Muscle of arm (tissue), 14 donors: ENCODE measurements at places on chromosomes 1 and 21. TPM values are rescaled to one million over a fixed set of nuclear protein-coding genes. Genes with fewer than 3 reads are reported as not detected.

- peak; percentile 82 for DNase-seq
These were observed at the start of gene GLRX2 for GRCh38 chr1:193104907-193105820. Gene GLRX2 (minus strand): TSS chr1:193105414. CDS start chr1:193105382, 32 bp downstream.

DNA sequence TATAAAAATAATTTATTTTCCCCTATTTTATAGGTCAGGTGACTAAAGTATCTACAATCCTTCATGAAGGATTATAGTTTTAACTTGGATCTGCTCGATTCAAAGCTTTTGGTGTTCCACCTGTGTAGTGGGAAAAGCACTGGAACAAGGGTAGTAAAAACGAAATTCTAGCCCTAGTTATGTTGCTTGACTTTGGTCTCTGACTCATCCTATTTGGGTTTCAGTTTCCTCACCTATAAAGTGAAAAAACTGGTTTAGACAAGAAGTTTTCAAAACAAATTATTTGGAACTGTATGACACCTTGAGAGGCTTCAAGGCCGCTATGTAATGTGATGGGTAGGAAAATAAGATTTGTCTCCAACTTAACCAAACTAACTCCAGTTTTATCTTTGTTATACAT is 505.2 kb upstream of the ZRANB2 start:
- DNase-seq = no peak

S1PR1 gene
- polyA plus RNA-seq = 13.3 TPM

DNA sequence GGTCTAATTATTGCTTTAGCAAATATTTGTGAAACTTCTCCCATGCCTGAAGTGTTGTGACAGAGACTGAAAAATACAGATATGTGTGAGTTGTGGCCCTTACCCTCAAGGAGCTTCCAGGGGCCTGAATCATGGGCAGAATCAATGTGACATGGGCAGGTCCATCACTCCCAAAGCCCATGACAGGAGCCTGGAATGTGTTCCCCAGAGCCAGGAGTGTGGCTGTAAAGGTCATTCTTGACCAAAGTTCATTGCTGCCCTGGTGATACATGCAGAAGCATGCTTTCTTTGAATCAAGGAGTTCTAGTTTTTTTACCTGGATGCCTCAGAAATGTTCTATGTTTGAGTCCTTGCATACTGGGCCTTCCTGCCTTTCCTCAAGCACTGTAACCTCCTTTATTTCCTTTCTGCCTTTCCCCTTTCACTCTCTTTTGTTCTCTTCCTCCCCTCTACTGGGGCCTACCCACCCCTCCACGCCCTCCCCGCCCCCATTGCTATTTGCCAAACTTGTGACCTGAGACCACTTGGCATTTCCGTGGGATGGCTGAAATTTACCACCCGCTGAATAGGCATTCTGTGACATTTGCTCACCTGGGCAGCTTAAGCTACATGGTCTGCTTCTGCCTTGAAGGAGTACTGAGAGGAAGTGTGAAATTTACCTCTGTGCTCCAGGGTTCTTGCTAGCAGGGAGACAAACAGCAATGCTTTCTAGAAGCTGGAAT is 19.7 kb downstream of the PBX1 start:
- no peak for DNase-seq

- no peak for DNase-seq
These were observed 98.6 kb upstream of the ZNF644 start for GRCh38 chr1:91120421-91120820.

GRCh38 chr1:206727981-206728696 is 42.4 kb upstream of the IL19 start:
- no peak for DNase-seq

DNA sequence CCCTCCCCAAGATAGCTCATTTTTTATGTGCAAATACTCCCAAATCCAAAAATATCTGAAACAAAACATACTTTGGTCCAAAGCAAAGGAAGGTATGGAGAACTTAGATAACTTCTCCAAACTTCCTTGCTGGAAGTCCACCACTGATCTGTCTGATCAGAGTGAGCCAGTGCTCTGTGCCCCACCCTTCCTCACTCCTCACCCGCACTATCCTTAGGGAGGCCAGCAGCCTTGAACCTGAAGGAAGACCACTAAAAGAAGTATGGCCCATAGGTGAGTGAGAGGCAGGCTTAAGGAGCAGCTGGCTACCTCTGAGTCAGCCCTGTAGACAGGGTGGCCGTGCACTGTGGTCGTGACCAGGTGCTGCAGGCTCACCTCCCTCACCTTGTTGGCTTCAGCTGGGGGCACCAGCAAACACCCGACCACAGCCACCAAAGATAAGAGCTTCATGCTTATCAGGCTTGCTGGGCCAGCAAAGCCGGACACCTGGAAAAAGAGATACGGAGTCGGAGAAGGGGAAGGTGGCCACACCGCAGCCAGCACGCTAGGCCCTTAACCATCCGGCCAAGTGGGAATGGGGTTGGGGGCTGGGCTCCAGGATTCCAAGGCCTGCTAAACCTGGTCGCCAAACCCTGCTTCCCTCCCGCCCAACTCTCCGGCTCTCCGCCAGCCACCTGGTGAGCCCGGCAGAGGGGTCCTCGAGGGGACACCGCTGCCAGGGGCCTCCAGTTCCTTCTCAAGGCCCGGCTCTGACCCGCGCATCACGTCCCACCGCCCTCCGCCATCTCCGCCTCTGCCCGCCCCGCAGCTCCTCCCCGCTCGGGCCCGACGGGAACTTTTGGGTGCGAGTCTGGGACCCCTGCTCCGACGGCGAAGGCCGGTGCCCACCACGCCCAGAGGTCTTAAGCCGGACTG is 543 bp downstream of the TMEM9 start:
- no peak for DNase-seq

ZBTB8A gene
- 10.9 TPM for polyA plus RNA-seq
